Activated gamma-delta T cell treated with Interleukin-2 at 50 U/mL for 16 hours (primary cell): ENCODE measurements at places on chromosomes 1 and 21.

DNA sequence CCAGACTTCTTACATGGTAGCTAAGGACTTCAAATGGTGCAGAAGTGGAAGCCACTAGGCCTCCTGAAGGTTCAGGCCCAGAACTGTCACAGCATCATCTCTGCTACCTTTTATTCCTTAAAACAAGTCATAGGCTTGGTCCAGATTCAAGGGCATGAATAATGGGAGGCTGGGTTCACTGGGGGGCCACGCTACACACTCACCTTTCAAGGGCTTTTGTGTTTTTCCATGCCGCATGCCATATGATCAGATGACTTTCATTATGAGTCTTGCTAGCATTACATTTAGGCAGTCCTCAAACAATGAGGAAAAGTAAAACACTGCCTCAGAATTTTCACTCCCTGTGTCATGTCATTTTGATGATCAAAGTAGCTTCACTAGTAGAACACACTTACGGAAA lies 83.4 kb downstream of the VPS26C start:
- no peak for DNase-seq

DNA sequence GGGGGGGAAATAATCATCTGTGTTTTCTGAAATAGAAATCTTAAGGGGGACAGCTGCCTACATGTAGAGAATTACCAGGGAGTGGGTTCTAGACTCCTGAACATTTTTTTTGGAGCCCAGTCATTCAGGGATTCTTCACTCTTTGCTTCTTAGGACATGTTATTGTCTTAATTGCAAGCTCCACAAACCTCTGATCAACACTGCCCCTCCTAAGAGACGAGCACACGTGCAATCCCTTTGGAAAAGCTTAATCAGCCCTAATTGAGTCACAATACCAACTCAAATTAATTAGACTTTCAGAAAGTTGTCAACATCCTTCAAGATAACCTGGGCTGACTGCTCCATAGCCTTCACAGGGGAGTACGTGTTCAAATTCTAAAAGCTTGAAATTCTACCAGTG lies 21.4 kb downstream of the RGS8 start:
- DNase-seq, result no peak

GRCh38 chr21:14403681-14404318 lies 20.9 kb upstream of the HSPA13 start:
- no peak for DNase-seq

- DNase-seq, result no peak
Measured at GRCh38 chr1:55384637-55385036, 169.5 kb upstream of the USP24 start.

DNA sequence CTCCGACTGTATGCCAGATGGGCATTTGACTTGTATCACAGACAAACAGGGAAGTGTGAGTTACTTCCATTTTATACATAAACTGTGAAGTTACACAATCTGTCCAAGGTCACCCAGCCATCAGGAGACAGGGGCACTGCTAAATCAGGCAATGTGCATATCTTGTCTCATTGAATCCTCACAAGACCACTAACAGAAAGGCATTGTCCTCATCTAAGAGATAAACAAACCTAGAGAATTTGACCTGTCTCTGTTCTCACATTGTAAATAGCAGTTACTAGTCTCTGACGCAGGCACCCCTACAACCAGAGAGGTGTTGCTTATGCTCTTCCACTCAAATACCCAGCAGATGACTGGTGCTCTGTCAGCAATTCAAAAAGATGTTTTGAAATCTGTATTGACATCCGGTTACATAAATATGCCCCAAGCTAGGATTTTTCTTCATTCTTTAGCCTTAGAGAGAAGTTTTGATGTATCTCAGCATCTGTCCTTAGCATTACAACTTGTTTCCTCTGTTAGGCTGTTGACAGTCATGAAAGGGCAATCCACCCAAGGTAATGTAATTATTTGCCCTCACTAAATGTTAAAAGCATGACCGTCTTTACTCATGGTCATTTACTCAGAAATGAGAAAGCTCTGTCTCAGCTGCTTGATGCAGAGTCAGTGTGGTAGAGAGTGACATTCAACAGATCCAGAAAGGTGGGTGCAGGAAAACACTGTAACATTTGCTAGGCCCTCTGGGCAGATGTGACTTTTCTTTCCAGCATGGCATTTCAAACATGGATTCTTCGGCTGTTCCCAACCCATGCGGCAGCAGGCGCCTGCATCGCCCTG lies 51.9 kb upstream of the ZNF326 start:
- no peak for DNase-seq

- no peak for DNase-seq
Measured at GRCh38 chr1:89286549-89287180, 14.0 kb upstream of the GBP5 start.

- DNase-seq, result no peak
Measured at GRCh38 chr1:5430911-5431697, 561.1 kb downstream of the NPHP4 start.

DNA sequence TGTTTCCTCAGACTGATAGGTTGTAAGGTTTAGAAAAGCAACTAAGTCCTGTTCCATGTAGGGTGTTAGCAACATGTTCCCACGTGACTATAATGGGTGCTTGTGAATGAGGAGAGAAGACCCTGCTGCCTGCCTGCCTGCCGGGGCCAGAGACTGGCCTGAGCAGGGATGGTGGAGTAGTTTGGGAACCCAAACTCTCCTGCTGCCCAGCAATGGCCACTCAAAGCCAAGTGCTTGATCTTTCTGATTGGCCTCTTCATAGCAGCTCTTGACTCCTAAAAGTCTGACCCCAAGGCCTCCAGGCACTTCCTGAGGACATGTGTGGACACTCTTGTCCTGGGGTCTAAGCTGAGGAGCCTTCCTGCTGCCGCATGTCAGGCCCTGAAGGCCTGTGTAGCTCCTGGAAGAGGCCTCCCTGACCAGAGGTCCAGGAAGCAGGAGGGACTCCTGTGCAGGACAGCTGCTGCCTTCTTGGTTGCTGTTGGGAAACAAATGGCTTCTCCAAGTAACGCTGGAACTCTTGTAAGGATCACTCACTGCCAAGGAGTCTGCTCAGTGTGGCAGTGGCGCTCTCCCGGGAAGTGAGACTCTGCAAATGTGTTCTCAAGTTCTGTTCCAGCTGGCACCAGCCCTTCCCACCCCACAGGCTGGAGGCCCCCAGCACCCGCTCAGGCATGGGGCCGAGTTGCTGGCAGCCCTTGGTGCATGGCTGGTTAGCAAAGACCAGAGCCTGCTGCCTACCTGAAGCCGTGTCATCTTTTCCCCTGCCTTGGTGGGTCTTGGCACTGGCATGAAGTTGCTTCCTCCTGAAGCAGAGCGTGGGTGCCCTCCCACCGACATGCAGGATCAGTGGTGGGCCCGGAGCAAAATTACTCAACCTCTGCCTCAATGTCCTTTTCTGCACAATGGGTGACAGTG lies 35.5 kb downstream of the MAN1C1 start:
- DNase-seq, result no peak

GRCh38 chr21:27062443-27062842 lies 95.6 kb upstream of the ADAMTS5 start:
- no peak for DNase-seq

DNA sequence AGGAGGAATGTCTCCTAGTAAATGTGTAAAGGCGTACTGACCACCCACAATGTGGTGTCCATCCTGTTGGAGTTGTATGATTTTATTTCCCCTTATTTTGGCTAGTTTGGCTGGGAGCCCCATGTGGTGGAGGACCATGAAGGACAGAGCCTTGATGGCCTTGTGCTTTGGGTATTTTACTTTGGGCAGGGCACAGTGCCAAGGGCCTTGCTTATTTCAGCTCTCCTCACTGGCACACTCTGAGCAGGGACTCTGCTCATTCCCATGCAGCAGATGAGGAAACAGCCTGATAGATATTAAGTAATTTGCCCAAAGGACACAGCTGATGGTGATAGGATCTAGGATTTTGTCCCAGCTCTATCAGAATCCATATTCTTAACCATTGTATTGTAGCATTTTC lies 50.2 kb downstream of the SMYD2 start:
- no peak for DNase-seq

GRCh38 chr21:42414928-42415769 lies 11.4 kb downstream of the UBASH3A start:
- DNase-seq, result peak; percentile 76

GRCh38 chr1:77405186-77405585 lies 123.4 kb downstream of the AK5 start:
- DNase-seq, result no peak

DNA sequence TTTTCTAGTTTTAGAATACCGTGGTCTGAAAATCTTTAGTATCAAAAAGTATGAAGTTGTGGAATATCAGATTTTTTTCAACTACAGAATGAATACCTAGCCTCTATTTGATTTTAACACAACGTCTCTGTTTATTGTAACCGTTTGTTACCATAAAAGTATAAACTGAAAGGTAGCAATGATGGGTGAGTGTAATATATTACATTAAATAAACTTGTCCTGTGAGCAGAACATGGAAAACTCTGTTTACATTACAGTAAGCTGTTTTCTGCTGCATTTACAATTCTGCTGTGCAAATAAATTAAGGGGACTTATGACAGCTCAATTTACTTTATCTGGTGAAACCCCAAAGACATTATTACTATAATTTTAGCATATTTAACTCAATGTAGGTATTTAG lies 62.5 kb downstream of the CHRM3 start:
- DNase-seq, result no peak

DNA sequence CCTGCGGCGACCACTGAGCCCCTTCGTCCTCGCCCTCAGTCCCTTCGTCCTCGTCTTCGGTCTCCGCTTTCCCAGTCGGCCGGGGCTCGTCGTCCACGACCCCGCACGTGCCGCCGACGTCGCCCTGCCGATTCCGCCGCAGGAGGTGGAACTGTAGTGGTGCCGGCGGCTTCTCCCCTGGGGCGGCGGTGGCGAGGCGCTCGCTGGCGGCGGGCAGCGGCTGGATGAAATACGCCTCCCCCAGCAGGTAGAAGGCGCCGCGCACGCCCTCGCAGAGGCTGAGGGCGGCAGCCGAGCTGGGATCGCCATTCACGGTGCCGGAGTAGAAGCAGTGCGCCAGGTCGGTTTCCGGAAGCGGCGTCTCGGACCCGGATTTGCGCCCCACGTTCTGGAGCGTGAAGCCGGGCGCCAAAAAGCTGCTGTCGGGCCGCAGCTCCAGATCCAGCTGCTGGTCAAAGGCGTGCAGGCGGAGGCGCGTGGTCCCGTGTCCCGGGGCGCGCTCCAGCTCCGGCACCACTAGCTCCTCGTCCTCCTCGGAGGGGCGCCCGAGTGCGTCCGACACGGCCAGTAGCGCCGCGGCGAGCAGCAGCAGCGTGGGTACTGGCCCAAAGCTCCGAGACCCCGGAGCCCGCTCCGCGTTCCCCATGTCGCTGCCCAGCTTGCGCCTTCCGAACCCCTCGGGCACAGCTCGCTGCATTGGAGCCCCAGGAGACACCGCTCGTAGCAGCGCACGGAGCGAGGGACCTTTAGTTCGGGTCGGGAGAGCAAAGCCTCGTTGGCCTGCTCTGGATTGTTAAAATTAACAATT lies 747 bp downstream of the ADAMTS1 start:
- no peak for DNase-seq

DNA sequence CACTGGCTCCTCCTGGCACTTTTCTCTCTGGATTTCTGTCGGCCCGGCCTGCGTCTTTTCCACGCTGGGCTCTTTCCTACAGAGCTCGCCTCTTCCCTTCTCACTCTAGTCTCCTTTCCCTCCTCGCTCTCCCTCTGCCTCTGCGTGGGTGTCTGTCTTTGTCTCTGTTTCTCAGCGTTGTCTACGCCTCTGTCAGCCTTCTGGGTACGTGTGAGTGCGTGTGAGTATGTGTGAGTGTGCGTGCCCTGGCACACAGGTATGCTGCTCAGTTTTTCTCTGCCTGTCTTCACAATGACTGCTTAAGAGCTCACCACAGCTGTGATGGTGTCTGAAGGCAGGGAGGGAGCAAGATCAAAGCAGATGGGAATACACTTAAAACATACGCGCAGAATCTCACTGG lies 77.7 kb downstream of the KIRREL1 start:
- DNase-seq, result no peak

GRCh38 chr1:1179346-1179982 lies 5.8 kb downstream of the TTLL10 start:
- no peak for DNase-seq

GRCh38 chr1:101431956-101432510 lies 195.2 kb downstream of the S1PR1 start:
- DNase-seq, result no peak

DNA sequence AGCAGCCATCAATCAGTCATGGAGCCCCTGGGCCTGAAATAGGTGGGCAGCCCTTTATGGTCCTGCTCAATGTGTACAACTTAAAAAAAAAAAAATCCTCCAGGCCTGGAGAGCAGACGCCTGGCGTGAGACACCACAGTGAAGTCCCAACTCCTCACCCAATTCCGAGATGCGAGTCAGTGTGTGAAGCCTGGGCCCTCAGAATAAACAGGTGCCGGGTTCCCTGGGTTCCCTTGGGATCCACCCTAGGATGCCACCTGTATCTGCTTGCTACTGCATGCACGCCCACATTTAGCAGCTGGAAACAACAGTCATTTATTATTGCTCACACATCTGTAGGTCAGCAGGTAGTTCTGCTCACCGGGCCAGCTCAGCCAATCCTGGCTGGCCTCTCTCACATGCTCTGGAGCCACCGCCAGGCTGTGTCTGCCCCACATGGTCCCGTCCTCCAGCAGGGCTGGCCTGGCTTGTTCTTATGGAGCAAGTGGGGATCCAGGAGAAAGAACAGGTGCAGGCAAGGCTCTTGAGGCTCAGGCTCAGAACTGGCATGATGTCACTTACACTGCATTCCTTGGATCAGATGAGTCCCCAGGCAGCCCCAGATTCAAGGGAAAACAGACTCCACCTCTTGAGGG lies 172.7 kb downstream of the NPHP4 start:
- no peak for DNase-seq

DNA sequence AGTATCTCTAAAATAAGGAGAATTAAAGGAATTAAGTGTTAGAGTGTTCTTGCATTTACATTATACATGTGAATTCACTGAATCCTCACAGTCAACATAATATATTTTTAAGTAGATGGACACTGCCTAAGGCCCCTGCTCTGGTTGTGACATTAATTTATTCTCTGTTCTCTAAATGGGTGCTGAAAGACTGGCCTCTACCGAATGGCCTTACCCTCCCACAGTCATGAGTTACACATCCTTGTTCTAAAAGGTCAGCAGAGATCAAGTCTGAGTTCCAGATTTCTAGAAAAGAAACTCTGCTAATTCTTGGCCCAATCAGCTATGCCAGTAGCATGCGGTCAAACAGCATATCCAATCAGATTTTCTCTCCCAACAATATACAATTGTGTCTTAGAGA lies 193.2 kb downstream of the TM2D1 start:
- no peak for DNase-seq

- no peak for DNase-seq
Measured at GRCh38 chr1:4986306-4986705, 331.9 kb downstream of the AJAP1 start.
